ENCODE measurements at places on chromosomes 16 and 17.

- peaks cover 19% of the 10 kb centered on the region for H3K36me3 ChIP-seq
- ATAC-seq, result no peak
- H3K27me3 ChIP-seq, result peaks cover 9% of the 10 kb centered on the region
Measured at GRCh38 chr16:971582-971905, 760 bp upstream of the LMF1 start.

DNA sequence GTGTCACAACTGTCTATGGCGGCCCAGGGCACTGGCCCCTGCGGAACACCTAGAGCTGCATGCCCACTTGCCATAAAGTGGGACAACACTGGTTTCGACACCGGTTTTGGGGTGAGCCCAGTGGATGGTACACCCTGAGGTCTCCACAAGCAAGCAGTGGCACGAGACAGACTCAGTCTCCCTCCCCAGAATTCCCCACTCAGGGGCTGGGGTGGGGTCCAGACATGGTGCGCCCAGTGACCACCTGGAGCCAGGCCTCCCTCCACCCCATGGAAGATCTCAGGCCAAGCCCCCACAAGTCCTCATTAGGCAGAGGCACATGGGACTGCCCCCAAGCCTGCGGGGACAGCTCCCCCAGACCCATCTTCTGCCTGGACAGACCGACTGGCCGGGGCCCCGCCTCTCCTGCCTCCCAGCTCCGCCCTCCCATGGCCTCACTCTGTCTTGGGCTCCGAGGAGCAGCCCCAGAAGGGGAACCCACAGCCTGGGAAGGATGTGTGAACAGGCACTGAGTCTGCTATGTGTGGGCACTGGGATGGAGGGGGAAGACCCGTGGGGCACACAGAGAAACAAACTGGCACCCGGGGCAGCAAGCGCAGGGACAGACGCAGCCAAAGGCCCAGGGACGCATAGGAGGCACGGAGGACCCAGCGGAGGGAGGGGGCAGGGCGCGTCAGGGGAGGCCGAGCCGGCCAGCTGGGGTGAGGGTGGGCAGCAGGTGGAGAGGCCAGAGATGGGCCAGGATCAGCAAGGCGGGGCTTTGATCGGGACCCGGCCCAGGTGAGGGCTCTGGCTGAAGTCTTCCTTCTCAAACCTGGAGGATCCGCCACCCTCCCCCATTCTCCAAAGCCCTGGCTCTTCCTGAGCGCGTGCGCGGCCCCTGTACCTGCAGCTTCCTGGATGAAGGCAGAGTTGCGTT, 2.8 kb downstream of the TEPSIN start:
- H3K36me3 ChIP-seq, result peaks cover 29% of the 10 kb centered on the region
- H3K27ac ChIP-seq, result no peak overlapping the region
- no peak for ATAC-seq
- peaks cover 55% of the 10 kb centered on the region for H3K4me1 ChIP-seq

GRCh38 chr17:3003296-3004149, 59.9 kb downstream of the OR1D5 start:
- peak; percentile 79 for ATAC-seq
- H3K27ac ChIP-seq, result peak overlapping the region; percentile 95
- H3K4me3 ChIP-seq, result peak overlapping the region; percentile 66
- no peaks in the 10 kb centered on the region for H3K27me3 ChIP-seq
- peaks cover 48% of the 10 kb centered on the region for H3K4me1 ChIP-seq
- H3K36me3 ChIP-seq, result peaks cover 14% of the 10 kb centered on the region

DNA sequence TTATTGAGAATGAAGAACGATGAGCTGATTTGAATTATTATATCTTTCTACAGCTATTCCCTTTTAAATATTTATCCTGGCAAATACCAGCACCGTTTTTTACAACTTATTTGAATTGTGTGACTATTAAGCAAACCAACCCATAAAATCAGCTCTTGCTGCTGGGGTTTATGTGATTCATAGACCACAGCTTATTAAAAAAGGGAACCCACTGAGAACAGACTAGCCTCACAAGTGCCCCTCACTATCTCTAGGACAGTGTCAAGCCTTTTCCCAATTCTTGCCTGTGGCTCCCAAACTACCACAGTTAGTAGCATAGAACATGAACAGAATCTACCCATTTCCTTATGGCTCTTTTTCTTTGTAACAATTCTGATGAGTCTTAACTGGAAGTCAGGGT, 6.1 kb upstream of the LIG3 start:
- peaks cover 5% of the 10 kb centered on the region for H3K36me3 ChIP-seq
- no peak for ATAC-seq
- H3K4me1 ChIP-seq, result peaks cover under 1% of the 10 kb centered on the region
- H3K4me3 ChIP-seq, result no peak overlapping the region

GRCh38 chr17:17345294-17345597, 42.1 kb downstream of the NT5M start:
- peaks cover 10% of the 10 kb centered on the region for H3K27me3 ChIP-seq
- ATAC-seq, result no peak
- no peaks in the 10 kb centered on the region for H3K4me1 ChIP-seq
- H3K36me3 ChIP-seq, result no peaks in the 10 kb centered on the region
- H3K27ac ChIP-seq, result no peak overlapping the region

DNA sequence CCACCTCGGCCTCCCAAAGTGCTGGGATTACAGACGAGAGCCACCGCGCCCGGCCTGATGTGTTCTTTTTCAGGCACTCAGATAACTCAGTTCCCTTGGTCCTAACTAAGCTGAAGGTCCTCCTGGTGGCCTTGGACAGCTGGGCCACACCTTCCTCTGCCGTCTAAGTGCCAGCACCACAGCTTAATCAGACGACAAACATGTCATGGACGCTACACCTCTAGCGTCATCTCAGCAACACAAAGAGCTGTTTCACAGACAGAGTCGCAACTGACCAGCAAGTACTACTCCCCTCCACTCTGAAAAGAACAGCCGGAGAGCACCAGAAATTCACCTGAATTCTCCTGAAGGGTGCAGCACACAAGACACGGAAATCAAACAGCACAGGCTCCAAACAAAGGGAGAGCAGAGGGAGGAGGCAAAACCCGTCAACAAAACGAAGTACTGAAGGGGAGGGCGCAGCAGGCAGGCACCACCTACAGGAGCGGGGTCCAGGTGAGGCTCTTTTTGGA, 4.4 kb downstream of the TRAP1 start:
- H3K4me3 ChIP-seq, result no peak overlapping the region
- H3K27ac ChIP-seq, result no peak overlapping the region
- no peaks in the 10 kb centered on the region for H3K27me3 ChIP-seq
- H3K4me1 ChIP-seq, result peaks cover 36% of the 10 kb centered on the region
- H3K36me3 ChIP-seq, result peaks cover 20% of the 10 kb centered on the region

All from stimulated activated memory B cell treated with anti-CD40 and anti-IgM and Interleukin-4, amounts not matched to agents 10 μg/mL and 1 μg/mL and 100 μg/mL, for 72 hours (primary cell).